Common myeloid progenitor, CD34-positive (primary cell): ENCODE measurements at places on chromosomes 11 and 22.

DNA sequence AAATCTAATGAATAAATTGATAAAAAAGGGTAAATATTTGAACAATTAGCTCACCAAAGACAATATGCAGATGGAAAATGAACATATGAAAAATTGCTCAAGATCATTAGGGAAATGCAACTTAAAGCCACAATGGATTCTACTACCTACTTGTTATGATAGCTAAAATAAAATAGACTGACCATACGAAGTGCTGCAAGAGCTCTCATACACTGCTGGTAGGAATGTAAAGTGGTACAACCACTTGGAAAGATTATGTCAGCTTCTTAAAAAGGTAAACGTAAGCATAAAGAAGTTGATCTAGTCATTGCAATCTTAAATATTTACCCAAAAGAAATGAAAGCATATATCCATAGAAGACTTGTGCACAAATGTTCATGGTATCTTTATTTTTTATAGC lies 504.2 kb upstream of the ARHGAP42 start:
- no peak for DNase-seq

DNA sequence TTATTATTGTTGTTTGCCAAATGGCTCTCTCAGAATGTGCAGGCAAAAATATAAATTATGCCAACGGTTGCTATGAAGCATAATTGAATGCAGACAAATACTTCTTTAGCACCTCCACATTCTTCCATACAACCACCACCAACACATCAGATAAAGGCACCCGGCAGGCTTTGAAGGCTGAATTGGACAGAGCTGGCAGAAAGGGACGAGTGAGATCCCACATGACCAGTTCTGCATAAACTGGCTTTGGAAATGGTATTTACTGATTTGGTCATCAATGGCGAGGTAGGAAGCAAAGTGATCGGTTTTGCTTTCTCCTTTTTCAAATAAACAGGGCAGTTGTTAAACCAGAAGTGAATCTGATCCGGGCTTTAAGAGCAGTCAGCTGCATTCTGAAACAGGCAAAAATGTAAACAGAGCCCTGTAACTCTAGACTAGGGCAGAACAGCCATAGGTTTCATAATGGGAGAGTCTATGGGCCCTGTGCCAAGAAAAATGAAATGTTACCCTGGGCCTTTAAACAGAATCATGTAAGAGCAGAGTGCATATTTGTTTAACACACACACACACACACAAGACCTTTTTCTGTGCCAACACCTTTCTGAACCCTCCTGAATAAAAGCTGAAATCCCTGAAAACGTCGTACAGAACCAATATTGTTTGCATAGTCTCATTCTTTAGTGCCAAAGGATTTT lies 97.7 kb downstream of the MPPED2 start:
- DNase-seq: no peak

GRCh38 chr11:303363-303762 lies 4.0 kb upstream of the IFITM5 start:
- DNase-seq: peak; percentile 33

DNA sequence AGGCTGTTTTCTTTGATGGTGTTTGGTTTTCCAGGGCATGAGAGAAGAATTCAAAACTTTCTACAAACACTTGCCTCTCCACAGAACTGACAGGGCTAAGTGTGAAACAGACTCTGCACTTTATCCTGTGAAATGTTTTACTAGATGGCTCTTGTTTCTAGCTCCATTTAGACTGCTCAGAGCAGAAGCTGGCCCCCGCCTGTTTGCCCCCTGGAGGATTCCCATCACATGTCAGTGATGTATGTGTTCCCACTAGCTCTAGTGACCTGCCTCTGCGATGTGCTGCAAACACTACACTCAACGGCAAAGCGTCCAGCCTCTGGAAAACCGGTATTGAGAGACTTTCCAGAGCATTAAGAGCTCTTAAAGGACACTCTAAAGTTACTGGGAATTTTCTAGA lies 41.4 kb upstream of the PCF11 start:
- DNase-seq: no peak

- no peak for DNase-seq
Observed at GRCh38 chr22:42905217-42905616, 48.1 kb upstream of the ARFGAP3 start.

GRCh38 chr22:48644108-48644507 lies 1183.6 kb downstream of the BRD1 start:
- peak; percentile 76 for DNase-seq

- DNase-seq: peak; percentile 81
Observed at GRCh38 chr11:46049325-46049897, 71.8 kb downstream of the PHF21A start.

DNA sequence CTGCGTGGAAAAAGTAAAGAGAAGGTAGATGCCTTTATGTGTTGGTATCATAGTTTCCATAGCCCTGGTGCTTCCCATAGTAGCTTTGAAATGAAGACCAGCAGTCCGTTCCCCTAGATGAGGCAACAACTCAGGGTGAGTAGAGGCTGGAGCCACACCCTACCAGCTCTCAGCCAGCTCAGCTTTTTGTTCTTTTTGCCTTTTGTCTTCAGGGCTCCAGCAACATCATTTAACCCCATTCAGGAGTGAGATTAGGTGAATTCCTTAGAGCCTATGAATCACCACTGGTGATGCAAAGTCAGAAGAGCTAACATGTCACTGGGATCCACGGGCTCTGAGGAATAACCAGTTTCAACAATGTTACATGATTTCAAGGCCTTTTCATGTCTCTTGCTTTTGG lies 14.0 kb upstream of the SESN3 start:
- DNase-seq: no peak

GRCh38 chr22:19396561-19396933 lies 35.0 kb downstream of the HIRA start:
- no peak for DNase-seq

DNA sequence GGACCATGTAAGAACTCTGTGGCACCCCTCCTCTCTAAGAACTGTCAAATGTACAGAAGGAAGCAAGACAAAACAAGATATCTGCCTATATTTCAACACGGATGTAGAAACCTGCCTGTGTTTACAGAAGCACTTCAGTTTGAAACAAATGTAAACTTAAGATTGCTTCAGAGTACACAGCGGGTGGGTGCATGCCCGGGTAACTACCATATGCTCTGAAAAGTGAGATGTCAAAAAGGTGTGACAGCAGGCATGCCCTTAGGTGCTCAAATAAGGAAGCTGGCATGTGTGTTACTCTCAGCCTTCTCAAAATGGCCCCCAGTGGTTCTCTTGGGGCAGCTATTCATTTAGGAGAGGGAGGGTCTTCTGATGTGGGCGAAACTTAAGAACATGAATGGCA lies 5.2 kb downstream of the ACP2 start:
- no peak for DNase-seq

DNA sequence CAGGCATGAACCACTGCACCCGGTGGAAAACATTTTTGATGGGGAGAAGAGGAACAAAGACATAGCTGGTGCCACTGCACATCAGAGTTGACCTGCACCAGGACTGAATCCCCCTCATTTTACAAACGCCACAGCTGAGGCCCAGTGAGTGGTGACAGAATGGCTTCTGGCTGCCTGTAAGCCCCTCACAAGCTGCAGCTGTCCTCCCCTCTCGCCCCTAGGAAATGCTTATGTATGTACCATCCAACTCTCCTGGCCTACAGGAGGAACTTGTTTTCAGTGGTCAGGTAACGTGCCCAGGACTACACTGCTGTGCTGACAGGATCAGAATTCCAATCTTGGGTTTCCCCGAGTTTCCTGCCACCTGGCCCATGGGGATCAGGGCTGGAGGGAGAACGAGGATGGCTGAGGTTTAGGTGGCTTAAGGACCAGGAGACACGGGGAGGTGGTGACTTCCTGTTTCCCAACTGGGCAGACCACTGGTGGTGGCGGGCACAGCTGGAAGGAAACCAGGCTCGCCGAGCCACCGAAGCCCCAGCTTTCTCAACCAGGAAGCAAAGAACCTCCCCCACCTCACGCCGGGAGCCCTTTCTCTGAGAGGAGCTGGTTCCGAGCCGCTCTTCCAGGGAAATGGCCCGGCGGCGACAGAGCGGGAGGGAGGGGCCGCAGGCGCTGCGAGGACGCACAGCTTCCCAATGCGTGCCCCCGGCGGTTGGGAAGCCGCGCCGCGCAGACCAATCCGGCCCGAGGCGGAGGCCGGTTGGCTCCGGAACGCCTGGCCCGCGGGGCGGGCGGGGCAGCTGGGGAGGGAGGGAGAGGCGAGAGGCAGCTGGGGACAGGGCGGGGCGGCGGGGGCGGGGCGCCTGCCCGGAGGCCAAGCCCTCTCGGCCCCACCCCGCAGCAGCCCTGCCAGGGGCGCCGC lies 1.0 kb upstream of the LRFN4 start:
- peak; percentile 82 for DNase-seq

DNA sequence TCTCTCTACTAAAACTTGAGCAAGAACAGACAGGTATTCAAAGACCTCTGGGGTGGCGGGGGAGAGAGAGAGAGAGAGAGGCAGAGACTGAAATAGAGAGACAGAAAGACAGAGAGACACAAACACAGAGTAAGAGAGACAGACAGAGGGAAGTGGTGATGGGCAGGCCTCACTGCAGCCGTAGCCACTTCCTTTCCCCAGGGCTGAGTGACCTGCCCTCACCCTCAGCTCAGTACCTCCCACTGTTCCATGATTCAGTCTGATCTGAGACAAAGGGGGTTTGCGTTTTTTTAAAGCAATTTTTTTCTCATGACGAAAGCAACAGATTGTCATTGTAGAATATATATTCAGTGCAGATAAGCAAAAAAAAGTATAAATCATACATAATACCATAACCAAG lies 607.9 kb upstream of the B3GAT1 start:
- no peak for DNase-seq

DNA sequence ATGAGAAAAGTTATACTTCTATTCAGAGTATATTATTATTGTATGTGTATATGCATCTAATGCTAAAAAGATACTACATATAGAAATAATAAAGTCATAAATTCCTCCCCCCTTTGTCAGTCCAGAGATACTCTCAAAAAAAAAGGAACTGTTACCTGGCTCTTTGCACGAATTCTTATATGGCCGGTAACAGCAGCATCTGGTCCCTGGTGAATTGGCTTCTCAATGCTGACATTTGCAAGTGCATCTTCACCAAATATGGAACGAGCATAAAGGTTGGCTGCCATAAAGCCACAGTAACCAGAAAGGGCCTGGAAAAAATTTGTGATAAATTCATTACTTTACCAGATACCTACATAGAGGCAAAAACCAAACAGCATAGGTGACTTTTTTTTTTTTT lies 41.2 kb downstream of the COPB1 start:
- DNase-seq: no peak

GRCh38 chr11:76732643-76733042 lies 50.5 kb upstream of the TSKU start:
- no peak for DNase-seq

DNA sequence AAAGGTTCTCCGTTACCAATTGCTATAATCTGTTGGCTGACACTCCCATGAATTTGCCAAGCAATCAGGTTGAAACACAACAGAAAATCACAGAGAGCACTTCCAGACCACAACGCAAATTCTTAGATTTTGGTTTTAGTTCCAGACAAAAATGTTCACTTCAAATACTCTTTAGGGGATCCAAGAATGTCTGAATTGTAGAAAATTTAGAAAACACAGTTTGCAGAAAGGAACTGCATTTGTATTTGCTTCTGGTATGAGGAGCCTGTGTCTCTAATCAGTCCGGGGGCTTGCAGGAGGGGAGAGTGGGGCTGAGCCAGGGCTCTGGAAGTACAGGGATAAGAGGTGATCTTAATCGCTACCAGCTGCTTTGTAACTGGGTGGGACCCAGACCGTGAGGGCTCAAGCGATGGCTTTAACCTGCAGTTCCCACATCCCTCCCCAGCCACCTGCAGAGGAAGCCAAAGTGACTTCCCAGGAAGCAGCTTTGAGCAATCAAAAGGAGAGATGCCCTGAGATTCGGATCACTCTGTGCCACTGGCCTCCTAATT lies 18.7 kb downstream of the SCUBE2 start:
- no peak for DNase-seq

DNA sequence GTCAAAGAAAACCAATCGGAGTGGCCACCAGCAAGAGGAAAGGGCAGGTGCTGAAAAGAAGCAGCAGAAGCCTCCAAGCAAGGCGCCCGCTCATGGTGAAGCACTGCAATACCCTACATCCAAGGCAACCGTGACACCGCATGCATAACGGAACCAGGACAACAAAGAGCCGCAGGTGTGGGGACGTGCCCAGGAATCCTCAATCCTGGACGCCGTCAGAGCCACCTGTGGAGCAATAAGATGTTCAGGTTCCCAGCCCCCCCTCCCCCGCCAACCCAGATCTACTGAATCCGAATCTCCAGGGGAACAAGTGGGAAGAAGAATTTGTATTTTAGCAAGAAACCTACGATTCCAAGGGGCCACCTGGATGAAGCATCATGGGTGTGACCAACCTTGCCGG lies 70.8 kb downstream of the SHANK2 start:
- no peak for DNase-seq

GRCh38 chr11:111301842-111302118 lies 3.4 kb downstream of the POU2AF3 start:
- no peak for DNase-seq

DNA sequence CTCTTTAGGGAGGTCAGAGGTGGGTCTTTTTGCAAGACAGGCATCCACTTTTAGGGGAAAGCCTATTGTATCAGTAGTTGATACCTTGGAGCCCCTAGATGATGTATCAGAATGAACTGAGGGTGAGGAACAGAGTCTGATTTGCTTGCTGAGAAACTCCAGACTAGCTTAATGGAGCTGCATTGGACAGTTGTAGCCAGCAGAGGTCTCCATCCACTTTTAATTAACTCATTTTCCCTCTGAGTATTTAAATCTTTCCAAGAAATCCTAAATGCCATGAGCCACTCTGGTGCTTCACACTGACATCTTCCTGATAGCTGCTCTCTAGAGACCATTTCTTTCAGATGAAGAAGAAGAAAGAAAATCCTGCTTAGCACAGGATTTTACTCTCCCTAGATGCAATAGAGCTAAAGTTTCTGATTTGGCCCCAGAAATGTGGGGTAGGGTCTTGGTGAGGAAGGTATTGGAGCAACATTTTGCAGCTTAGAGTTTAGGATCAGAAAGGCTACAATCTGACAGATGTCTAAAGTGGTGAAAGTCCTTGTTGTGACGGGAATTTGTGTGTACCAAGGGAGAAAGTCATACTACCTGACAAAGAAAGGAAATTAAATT lies 38.0 kb downstream of the EXT2 start:
- peak; percentile 16 for DNase-seq

GRCh38 chr11:72534371-72535193 lies 100.3 kb upstream of the CLPB start:
- no peak for DNase-seq

DNA sequence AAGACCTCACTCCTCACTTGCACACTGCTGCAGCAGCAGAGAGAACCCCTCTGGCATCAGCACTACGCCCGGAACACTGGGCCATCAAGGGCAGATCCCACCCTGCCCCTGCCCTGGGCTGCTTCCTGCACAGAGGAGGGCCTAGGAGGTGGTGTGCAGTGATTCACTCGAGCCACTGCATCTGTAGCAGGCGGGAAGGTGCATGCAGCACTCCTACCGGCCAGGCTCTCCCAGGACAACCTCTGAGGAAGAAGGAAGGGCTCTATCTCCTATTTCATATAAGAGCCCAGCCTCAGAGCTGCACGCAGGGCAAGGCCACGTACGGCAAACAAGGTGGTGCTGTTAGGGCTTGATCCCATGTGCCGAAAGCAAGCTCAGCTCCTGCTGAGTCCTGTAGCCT lies 14.2 kb downstream of the RANGAP1 start:
- no peak for DNase-seq
